ENCODE measurements at places on chromosomes 2 and 18. TPM values are rescaled to one million over a fixed set of nuclear protein-coding genes. Genes with fewer than 3 reads are reported as not detected.

GRCh38 chr2:218168016-218168415 is 1.3 kb upstream of the CXCR1 start:
- H3K4me1 ChIP-seq: no peaks in the 10 kb centered on the region
- no peaks in the 10 kb centered on the region for H3K27me3 ChIP-seq
- H3K4me3 ChIP-seq: no peak overlapping the region
- H3K27ac ChIP-seq: no peak overlapping the region
- H3K36me3 ChIP-seq: no peaks in the 10 kb centered on the region

- no peak overlapping the region for H3K27ac ChIP-seq
- no peak overlapping the region for H3K4me3 ChIP-seq
- H3K4me1 ChIP-seq: no peaks in the 10 kb centered on the region
- no peak for DNase-seq
These were observed 569.2 kb downstream of the METTL4 start for GRCh38 chr18:2002151-2002550.

The MYO1B gene
- 10.8 TPM for total RNA-seq

DNA sequence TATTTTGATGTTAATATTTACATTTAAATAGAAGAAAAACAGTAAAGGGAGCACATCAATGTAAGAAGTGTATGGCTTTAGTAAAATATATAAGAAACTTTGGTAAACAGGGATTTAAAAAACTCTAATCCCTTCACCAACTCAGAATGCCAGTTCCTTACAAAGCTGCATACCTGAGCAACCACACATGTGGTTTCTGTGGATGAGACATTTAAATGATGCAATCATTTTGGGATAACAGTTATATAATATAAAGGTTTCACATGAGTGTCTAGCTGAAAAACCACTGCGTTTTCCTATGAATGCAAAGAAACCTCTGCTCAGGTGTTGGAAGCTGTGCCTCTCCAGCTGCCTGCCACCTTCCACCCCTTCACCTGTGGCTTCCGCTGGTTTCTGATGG is 209.1 kb upstream of the REV1 start:
- H3K27ac ChIP-seq: no peak overlapping the region
- no peaks in the 10 kb centered on the region for H3K27me3 ChIP-seq
- H3K4me1 ChIP-seq: no peaks in the 10 kb centered on the region
- no peak overlapping the region for H3K4me3 ChIP-seq

The AQP12B gene
- total RNA-seq: not detected

The NR4A2 gene
- total RNA-seq: 0.76 TPM

GRCh38 chr2:67571785-67572718 is 174.9 kb downstream of the ETAA1 start:
- H3K36me3 ChIP-seq: no peaks in the 10 kb centered on the region
- no peaks in the 10 kb centered on the region for H3K27me3 ChIP-seq
- no peak for DNase-seq
- no peak overlapping the region for H3K27ac ChIP-seq

The SCN9A gene
- 1.1 TPM for total RNA-seq

- no peaks in the 10 kb centered on the region for H3K4me1 ChIP-seq
- H3K4me3 ChIP-seq: no peak overlapping the region
- H3K36me3 ChIP-seq: no peaks in the 10 kb centered on the region
- no peak overlapping the region for H3K27ac ChIP-seq
- no peak for DNase-seq
These were observed 18.5 kb upstream of the RBBP8 start for GRCh38 chr18:22914633-22915032.

The COLEC12 gene
- 5.1 TPM for total RNA-seq

- peaks cover 32% of the 10 kb centered on the region for H3K4me1 ChIP-seq
- no peaks in the 10 kb centered on the region for H3K27me3 ChIP-seq
- H3K4me3 ChIP-seq: peak overlapping the region; percentile 97
- peak overlapping the region; percentile 96 for H3K27ac ChIP-seq
- H3K36me3 ChIP-seq: no peaks in the 10 kb centered on the region
These were observed 1.0 kb upstream of the ROCK1 start for GRCh38 chr18:21112543-21113105.
